SK-MEL-5 (cell line): ENCODE measurements at places on chromosomes 3 and 15.

- no peak for DNase-seq
These were observed 556 bp downstream of the USP19 start for GRCh38 chr3:49120096-49120437.

DNA sequence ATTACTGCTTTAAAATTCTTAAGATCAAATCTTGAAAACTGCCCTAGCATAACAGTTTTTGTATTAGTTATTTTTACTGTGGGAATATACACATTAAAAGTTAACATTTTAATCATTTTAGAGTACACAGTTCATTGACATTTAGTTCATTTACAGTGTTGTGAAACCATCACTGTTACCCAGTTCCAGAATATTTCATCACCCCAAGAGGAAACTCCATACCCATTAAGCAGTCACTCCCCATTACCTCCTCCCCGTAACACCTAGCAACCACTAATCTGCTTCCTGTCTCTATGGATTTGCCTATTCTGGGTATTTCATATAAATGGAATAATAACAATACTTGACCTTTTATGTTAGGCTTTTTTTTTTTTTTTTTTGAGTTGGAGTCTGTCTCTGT, 164.1 kb upstream of the LRRFIP2 start:
- no peak for DNase-seq

DNA sequence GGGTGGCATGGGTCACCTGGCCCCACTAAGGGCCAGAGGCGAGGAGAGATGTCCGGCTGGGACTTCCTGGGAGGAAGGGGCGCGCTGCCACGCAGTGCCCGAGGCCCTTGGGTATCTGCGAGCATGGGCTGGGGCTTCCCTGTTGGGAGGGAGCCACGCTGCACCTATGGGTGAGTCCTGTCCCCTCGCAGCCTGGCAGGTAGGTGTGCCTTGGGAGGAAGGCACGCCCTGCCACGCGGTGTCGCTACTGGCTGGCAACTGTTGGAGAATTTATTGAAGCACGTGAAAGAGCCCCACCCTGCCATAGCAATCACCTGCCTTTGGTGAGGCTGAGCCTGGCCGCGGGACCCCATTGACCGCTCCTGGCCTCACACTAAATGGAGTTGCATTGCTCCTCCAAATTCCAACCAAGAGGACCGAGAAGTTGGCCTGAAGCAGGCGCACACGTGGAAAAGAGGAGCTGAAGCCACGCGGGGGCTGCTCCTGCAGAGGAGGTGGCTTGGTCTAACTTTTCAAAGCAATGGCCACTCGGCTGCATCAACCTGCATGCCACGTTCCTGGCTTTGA, 134.2 kb downstream of the TJP1 start:
- no peak for DNase-seq

GRCh38 chr3:10149226-10149625, 7.6 kb downstream of the VHL start:
- DNase-seq, result no peak

GRCh38 chr3:126557761-126558160, 971 bp downstream of the C3orf22 start:
- no peak for DNase-seq

DNA sequence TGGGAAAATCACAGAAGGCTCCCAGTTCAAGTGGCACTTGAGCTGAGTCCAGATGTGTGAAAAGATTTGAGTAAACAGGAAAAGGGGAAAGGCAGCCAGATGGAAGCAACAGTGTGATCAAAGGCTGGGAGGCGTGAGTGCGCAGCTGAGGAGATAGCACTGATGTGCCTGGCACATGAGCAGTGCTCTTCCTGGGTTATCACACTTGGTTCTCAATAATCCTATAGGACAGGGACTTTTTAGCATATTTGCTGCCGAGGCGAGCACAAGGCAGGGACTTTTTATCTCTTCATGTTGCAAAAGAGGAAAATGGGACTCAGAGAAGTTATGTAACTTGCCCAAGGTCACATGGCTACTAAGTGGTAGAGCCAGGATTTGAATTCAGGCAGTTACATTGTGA, 39.6 kb downstream of the CORO2B start:
- no peak for DNase-seq

- DNase-seq, result no peak
These were observed 457.8 kb upstream of the ZNF717 start for GRCh38 chr3:76242886-76243753.

DNA sequence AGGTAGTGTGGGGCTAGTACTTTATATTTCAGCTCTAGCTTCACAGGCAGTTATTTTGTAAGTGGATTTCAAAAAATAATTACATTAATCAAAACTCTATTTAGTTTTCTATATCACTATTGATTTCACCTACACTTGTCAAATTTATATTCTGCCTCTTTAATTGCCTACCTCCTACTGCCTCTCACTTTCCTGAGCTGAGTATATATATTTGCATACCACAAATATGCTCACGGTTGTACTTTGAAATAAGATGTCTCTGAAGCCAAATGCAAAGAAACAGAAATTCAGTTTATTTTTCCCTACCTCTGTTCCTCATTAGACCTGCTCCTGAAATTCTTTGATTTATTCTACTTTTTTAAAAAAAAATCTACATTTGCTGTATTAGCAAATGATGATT, 309.3 kb upstream of the TGFBR2 start:
- no peak for DNase-seq

GRCh38 chr15:34056911-34057310, 17.9 kb upstream of the AVEN start:
- DNase-seq, result no peak

DNA sequence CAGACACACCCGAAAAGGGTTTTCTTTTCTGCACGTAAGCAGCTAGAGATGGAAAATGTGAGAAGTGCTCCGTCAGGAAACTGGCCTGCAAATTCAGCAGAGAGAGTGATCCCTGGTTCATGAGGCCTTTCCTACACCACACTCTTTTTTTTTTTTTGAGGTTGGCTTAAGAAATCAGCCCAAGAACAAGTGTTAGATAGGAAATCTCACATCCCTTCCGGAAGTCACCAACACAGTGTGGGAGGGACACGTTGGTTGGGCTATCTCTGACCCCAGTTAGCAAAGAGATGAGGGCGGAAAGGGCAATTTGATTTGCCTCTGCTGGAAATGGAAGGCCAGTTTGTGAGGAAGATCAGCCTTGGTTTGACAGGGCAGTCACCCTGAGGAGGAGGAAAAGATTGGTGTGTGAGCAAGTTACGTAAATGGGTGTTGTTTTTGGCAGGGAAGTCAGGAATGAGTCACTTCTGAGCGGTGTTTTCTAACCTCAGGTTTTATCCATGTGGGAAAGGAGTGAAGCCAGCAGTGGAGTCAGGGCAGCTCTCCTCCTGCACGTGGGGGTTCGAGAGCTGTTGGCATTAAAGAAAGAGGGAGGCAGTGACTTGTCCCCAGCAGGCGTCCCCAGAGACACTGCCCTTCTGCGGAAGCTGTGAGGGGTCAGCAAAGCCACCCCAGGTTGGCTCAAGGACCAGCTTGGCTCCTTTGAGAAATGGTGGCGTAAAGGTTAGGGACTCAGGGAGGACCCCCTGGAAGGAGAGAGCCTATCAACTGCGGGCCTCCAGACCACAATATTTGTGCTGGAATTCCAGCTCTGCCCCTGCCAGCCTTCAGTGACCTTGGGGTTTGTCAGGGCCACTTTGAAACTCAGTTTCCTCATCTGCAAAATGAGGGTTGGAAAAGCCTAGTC, 237.6 kb upstream of the BHLHE40 start:
- DNase-seq, result peak; percentile 84

- no peak for DNase-seq
These were observed 5.3 kb downstream of the SIN3A start for GRCh38 chr15:75446151-75446550.

GRCh38 chr3:148084931-148085330, 612.8 kb upstream of the AGTR1 start:
- peak; percentile 84 for DNase-seq

GRCh38 chr3:77342688-77343087, 302.8 kb downstream of the ROBO2 start:
- DNase-seq, result no peak

- no peak for DNase-seq
These were observed 7.4 kb upstream of the HGD start for GRCh38 chr3:120689395-120689794.

DNA sequence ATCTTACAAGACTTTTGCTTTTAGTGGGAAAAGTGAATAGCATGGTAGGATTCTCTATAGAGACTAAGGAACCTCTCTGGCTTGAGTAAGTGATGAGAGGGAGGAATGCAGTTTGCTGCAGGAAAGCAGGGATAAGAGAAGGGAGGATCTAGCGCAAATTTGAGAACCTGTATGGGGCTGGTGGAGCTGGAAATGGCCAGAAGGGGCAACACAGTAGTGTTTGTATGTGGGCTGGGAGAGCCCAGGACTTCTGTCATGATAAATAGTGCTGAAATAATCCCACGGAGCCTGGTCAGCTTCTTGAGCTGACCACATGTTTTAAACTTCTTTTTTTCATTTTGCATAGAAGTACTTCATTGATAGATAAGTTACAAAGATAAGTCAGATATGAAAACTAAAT, 11.2 kb upstream of the SHC4 start:
- DNase-seq, result peak; percentile 67

- DNase-seq, result no peak
These were observed 318.0 kb upstream of the LMCD1 start for GRCh38 chr3:8183627-8184026.

GRCh38 chr15:101010781-101011180, 91.6 kb downstream of the LRRK1 start:
- no peak for DNase-seq

DNA sequence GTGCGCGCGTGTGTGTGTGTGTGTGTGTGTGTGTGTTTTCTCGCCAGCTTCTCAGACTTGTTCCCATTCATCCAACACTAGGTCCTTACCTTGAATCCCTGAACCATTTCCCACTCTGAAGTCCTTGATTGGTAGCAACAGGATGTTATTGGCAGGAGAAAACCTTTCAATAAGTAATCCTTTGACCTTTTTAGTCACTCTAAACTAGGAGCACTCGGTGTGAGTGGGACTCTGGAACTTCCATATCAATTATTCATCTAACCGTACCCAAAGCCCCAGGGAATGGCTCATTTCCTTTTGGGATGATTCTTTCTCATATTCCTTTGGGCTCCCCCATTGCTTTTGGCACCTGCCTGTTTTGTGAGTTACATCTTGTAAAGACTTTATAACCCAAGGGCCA, 140.2 kb upstream of the SPRED1 start:
- no peak for DNase-seq
